ENCODE measurements at places on chromosomes 13 and 19.

DNA sequence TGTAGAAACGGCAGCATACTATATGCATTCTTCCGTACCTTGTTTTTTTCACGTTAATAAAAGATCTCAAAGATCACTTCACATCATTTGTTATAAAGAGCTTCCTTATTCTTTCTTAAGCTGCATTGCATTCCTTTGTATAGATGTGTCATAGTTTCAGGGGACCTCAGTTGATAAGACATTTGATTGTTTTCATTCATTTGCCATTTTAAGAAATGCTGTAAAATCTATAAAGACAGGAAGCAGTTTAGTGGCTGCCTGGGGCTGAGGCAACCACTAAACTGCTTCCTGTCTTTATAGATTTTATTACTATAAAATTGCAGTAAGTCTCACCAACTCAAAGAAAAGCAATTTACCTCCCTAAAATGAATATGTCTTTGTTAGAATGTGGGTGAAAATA is 59.4 kb downstream of the ZDHHC20 start:
- DNase-seq = peak; percentile 70

DNA sequence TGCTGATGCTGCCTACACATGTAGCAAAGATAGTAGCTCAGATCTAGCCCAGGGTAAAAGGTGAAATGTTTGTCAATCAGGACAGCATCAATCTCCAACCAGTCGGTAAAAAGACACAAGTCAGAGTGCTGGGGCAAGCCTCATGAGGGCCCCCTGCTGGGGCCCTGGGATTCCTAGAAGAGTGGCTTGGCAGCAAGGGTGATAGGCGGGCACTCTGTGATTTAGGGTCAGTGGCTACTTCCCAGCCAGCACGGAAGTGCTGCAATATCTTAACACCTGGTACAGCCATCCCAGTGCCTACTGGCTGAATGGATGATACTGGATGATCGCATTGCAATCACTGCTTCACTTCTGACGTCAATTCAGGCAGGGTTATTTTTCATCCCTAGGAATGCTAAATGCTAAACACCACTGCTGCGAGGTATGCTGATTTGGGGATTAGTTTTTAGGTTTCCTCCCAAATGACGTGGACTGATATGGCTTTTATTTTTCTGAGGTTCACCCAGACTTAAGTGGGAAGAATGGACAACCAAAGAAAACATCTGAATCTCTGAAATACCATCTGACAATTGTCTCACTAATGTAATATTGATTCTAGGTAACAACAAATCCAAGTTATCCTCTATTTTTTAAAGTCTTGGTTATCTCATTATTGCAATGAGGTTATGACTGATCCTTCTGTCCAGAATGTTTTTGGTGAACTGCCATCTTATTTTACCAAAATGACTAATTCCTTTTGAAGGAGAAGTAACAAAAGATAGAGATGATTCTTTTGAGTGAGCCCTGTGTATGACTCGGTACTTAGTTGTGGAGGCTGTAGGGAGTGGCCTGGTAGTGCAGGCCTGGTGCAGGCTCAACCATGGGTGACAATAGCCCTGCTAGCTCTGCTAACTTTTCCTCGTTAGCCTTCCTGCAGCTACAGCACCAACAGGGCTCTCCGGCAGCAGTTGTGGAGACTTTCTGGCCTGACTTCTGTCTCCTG is 432.5 kb downstream of the FGF9 start:
- DNase-seq = no peak

DNA sequence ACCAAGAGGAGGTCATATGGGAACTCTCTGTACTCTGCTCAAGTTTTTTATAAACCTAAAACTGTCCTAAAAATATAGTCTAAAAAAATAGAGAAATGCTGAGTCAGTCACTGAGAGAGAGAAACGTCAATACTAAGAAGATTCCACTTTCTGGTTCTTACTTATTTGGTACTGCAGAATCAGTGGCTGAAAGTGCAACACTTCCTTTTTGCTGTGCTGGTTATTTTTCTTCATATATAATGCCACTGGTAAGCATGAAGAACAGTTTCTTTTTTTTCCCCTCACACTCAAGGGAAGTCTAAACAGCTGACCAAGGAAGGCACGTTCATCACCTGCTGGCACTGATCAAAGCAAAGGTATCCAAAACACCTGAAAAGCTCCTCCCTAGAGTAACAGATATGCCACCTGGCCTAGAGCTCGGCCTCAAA is 44.3 kb upstream of the N4BP2L1 start:
- DNase-seq = no peak

DNA sequence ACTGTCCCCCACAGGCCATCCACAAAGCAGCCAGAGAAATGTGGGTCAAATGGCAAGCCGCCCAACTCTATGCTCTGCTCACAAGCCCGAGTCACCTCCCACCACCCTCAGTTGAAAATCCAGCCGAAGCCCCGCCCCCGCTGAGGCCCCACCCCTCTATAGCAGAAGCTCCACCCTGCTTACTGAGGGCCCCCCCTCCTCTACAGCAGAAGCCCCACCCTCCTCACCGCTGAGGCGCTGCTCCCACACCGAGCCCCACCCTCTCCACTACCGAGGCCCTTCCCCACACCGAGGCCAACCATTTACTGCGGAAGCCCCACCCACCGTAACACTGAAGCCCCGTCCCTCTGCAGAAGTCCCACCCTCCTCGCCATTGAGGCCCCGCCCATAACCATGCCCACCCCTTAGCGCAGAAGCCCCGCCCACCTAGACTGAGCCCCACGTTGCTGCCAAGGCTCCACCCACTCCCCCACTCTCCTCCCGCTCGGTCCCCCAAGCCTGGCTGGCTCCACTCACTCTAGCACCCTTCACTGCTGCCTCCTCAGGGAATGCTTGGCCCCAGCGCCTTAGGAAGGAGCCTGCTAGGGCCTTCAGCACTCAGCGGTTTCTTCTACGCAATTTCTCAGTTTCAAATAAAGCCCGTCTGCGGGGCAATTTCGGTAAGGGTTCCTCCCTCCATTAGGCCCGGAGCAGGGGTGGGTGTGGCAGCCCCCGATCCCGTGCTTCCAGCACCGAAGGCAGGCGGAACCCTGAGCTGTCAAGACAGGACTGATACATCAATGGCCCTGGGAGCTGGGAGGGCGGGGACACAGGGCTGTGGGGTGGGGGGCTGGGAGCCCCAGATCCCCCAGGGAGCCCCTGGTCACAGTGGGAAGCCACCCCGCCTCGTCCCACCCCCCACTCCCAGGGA is 9.0 kb upstream of the MYDGF start:
- no peak for DNase-seq

GRCh38 chr19:40457953-40458596 is 7.5 kb downstream of the BLVRB start:
- no peak for DNase-seq

- no peak for DNase-seq
Measured at GRCh38 chr19:5095568-5095850, 126.6 kb downstream of the KDM4B start.

GRCh38 chr19:6739883-6740588 is 556 bp downstream of the TRIP10 start:
- peak; percentile 21 for DNase-seq

- no peak for DNase-seq
Measured at GRCh38 chr13:80454245-80454644, 113.3 kb upstream of the SPRY2 start.

DNA sequence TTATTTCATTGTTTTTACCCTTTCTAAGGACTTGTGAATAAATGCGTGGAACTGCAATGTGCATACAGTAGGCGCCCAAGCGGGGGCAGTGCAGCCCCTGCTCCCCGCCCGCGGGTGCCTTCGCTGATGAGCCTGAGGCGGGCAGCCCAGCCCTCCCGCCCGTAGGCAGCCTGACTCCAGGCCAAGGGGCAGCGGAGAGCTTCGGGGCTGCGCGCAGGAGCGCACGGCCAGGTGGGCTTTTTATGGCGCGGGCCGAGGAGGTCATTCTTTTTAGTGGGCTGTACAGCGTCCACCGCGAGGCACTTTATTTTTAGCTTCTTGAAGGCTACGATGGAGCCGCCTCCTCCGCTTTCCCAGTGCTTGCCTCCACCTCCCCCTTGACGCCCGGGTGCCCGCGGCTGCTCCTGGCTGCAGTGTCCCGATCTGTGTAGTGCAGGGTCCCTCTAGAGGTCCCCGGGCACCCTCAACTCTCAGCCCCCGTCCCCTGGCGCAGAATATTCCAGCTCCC is 60.5 kb downstream of the CCNE1 start:
- DNase-seq = no peak

DNA sequence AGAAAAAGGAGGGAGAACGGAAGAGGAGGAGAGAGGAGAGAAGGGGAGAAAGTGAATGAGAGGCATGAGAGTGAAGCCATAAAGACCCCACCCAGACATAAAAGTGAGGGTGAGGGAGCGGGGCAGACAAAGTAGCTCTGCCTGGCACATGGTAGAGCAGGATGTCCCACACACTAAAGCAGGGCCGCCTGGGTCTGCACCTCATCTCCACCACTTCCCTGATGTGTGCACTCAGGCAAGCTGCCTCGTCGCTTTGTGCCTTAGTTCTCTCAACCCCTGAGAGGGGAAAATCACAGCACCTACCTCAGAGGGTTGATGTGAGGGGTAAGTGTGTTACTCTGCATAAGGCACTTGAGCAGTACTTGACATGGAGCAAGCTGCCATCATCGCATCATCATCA is 488.1 kb downstream of the COG6 start:
- no peak for DNase-seq

DNA sequence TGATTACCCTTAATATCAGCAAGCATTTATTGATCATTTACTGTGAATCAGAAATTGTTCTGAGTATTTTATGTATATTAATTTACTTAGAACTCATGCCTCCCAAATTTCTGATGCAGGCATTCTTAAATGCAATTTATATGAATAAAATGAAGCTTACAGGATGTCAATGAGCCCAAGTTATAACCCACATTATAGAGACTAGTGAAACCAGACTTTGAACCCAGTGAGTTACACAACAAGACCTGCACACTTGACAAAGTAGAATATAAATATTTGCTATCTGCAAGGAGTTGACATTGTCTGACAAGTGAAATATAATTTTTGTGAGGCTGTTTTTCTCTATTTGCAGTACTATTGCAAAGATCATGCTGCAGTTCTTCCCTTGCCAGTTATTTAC is 656.0 kb downstream of the GPC5 start:
- DNase-seq = no peak

- peak; percentile 43 for DNase-seq
Measured at GRCh38 chr19:18282021-18282787, 782 bp upstream of the JUND start.

- DNase-seq = no peak
Measured at GRCh38 chr13:46173656-46174055, 8.3 kb downstream of the LCP1 start.

DNA sequence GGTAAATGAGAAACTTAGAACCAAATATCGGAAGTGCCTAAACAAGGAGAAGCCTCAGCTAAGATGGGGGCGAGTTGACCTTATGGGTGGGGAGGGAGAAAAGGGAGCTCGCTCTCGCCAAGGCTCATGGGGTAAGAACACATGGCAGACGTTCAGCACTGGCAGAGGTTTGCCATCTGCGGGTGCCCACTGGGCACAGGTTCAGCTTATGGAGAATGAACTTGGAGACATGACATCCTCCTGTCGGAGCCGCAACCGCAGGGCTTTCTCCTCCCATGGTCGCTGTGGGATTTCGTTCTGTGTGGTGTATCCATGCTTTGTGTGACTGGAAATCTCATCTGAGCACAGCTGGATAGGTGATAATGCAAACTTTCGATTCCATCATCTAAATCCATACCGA is 36.1 kb upstream of the PEPD start:
- no peak for DNase-seq

DNA sequence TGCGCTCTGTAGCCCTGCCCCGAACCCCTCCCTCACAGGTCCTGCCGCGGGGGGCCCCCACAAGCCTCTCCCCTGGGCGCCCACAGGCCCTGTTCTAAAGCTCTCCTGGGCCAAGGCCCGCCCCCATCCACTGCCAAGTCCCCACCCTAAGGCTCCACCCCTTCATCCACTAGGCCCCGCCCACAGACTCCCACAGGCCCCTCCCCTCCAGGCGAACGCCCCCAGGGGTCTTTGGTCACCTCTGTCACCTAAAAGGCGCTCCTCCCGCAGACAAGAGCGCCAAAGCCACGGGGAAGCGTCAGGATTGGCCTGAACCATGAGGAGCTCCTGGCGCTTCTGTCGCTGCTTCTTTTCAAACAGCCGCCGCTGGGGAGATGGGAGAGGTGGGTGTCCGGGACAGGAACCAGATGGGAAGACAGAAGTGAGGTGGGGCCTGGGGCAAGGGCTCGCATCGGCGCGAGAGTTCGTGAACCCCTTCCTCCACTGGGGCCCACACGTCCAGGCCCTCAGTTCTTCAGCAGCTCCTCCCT is 2.3 kb downstream of the TULP2 start:
- no peak for DNase-seq

- peak; percentile 100 for DNase-seq
Measured at GRCh38 chr19:3968556-3969434, 2.1 kb downstream of the DAPK3 start.

GRCh38 chr19:29549105-29550070 is 23.6 kb downstream of the VSTM2B start:
- DNase-seq = no peak

- DNase-seq = no peak
Measured at GRCh38 chr13:20501120-20501519, 24.5 kb downstream of the CRYL1 start.

DNA sequence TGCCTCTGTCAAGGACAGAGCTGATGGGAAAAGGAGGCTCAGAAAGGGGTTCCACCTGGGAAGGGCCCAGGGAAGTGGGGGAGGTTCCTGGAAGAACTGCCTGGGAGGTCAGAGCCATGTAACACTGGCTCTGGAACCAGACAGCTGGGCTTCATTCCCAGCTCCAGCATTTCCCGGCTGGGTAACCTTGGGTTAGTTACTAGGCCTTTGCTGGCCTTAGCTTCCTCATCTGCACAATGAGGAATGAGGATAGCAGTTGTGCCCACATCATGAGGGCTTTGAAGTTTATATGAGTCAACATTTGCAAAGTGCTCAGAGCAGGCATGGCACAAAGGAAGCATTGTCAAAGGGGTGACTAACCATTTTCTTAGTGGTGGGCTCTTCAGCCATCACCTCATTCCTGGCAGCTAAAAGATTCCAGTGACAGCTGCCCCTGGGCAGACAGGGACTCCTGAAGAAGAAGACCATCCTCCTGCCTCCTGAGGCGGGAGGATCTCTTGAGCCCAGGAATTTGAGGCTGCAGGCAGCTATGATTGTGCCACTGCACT is 1.7 kb upstream of the DNAJB1 start:
- peak; percentile 95 for DNase-seq

GRCh38 chr13:59755632-59756290 is 408.0 kb downstream of the DIAPH3 start:
- DNase-seq = peak; percentile 48

DNA sequence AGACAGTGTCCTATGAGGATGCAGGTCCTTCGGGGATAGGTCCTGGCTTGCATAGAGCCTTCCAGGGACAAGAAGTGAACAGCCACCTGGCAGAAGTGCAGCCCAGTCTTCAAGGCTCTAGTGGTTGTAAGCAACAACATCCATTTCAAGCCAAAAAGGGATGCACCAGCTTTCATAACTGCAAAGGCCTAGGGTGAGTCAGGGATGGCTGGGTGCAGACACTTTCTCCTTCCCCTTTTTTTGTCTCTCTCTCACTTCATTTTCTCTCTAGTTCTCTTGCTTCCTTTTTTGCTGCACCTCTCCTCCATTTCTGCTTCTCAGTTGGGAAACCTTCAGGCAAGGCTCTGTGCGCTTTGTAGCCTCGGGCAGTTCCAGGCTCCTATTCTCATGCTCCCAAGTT is 196.2 kb upstream of the ZNF536 start:
- DNase-seq = no peak

Data from kidney capillary endothelial cell (primary cell).